ENCODE measurements at places on chromosomes 4 and X. TPM values are rescaled to one million over a fixed set of nuclear protein-coding genes. Genes with fewer than 3 reads are reported as not detected.

Gene GNRHR
- total RNA-seq, result not detected

Gene SLC9A7
- total RNA-seq, result 24.6 TPM

Gene GLRA2
- total RNA-seq, result not detected

Gene LRIT3
- total RNA-seq, result 0.21 TPM

Gene MAGEE2
- total RNA-seq, result not detected

Gene AGTR2
- total RNA-seq, result not detected

Gene EPGN
- 13.5 TPM for total RNA-seq

Gene UGT2B10
- not detected for total RNA-seq

Gene HERC6
- total RNA-seq, result 13.0 TPM

Gene WDR19
- 9.9 TPM for total RNA-seq

Gene SLC38A5
- 301 TPM for total RNA-seq

Gene REPS2
- total RNA-seq, result 1.3 TPM

Gene AREG
- 225 TPM for total RNA-seq

Gene STPG2
- 0.24 TPM for total RNA-seq

Gene MUC7
- total RNA-seq, result not detected

Gene FREM3
- total RNA-seq, result not detected

Gene LGI2
- not detected for total RNA-seq

Data from tracheal epithelial cell (primary cell).